ENCODE measurements at places on chromosomes 11 and 22.

GRCh38 chr11:23959462-23959861 is 537.4 kb upstream of the LUZP2 start:
- DNase-seq = no peak

GRCh38 chr11:111107501-111107900 is 138.0 kb upstream of the POU2AF2 start:
- no peak for DNase-seq

DNA sequence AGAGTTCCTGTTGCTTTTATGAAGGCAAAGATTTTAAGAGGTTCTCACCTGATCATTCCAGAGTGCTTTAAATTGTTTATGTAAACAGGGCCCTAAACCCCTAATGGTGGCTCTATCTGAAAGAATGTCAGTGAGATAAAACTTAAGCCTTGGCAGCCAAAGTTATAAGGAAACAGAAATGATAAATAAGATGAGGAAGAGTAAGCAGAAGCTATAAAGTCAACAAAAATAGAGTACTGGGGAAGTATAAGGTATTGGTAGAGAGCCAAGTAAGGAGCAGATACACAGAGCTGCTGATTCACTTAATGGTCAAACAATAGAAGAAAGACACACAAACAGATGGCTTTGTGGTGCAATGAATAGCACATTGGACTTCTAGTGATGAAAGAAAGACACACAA is 37.9 kb downstream of the TMPRSS5 start:
- peak; percentile 69 for DNase-seq

GRCh38 chr22:50074551-50075530 is 10.4 kb downstream of the MLC1 start:
- DNase-seq = no peak

GRCh38 chr11:34068111-34068510 is 16.6 kb downstream of the CAPRIN1 start:
- no peak for DNase-seq

DNA sequence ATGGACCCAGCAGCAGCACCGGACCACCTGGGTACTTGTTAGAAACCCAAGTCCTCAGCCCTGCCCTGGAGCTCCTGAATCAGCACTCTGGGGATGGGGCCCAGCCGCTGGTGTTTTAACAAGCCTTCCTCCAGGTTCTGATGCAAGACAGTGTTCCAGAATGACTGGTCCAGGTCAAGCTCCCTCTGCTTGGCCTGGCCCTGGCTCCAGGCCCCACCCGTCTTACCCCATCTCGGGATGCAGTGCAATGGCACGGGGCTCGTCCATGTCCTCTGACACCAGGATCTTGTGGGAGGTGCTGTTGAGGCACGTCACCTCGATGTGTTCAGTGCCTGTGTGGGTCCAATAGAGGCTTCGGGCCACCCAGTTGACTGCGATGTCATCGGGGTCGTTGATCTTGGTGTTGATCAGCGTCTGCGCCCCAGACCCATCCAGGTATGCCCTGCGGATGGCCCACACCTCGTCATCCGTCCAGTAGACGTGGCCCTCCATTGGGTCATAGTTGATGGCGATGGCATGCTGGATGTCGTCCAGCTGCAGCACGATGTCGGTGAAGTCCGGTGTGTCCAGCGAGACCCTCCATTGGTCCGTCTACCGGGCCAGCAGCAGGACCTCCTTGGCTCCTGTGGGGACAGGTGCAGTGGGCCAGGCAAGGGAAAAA is 140.3 kb downstream of the CRYBB2 start:
- DNase-seq = no peak

- DNase-seq = no peak
Observed at GRCh38 chr11:130469181-130469580, 20.7 kb downstream of the ADAMTS15 start.

All from LNCaP clone FGC (cell line).